ENCODE measurements at places on chromosomes 12 and 14. TPM values are rescaled to one million over a fixed set of nuclear protein-coding genes. Genes with fewer than 3 reads are reported as not detected.

MANSC4 gene
- polyA plus RNA-seq = not detected

FOXG1 gene
- polyA plus RNA-seq = 0.08 TPM

PARPBP gene
- 1.3 TPM for polyA plus RNA-seq

MGST1 gene
- 197 TPM for polyA plus RNA-seq

EPYC gene
- polyA plus RNA-seq = not detected

NKX2-1 gene
- not detected for polyA plus RNA-seq

GON7 gene
- 34.9 TPM for polyA plus RNA-seq

KRT74 gene
- polyA plus RNA-seq = not detected

POTEG gene
- not detected for polyA plus RNA-seq

LGR5 gene
- 0.66 TPM for polyA plus RNA-seq

LUM gene
- polyA plus RNA-seq = 114 TPM

WNT1 gene
- not detected for polyA plus RNA-seq

CD69 gene
- polyA plus RNA-seq = 0.88 TPM
